ENCODE measurements at places on chromosomes 12 and 14.

DNA sequence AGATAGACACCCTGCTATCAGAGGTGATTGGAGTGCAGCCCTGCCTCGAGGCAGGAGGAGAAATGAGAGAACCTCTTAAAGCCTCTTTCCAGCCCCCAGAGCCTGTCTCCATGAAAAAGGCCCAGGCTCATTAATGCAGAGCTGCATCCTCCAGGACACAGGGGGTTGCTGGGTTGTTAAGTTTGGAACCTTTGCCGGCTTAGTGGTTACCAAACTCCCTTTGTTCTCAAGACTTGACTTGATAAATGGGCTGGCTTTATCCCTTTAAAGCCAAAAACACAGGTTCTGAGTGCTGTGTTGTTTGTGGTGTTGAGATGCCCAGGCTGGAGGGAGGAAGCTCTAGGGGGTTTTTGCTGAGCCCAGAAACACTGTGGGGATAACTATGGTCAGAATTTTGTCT, 71.0 kb downstream of the DAD1 start:
- no peak for DNase-seq

GRCh38 chr12:109949089-109949488, 47.1 kb downstream of the GIT2 start:
- no peak for DNase-seq

- DNase-seq = no peak
Observed at GRCh38 chr12:117313926-117314325, 47.5 kb downstream of the NOS1 start.

GRCh38 chr14:64906022-64906421, 8.2 kb upstream of the CHURC1 start:
- DNase-seq = no peak

- no peak for DNase-seq
Observed at GRCh38 chr12:79455286-79455685, 235.5 kb downstream of the PAWR start.

- no peak for DNase-seq
Observed at GRCh38 chr12:107223821-107224220, 130.5 kb upstream of the CRY1 start.

- DNase-seq = peak; percentile 76
Observed at GRCh38 chr14:52553671-52554575, 1.3 kb downstream of the GPR137C start.

GRCh38 chr12:18721452-18721851, 16.4 kb downstream of the PLCZ1 start:
- DNase-seq = no peak

DNA sequence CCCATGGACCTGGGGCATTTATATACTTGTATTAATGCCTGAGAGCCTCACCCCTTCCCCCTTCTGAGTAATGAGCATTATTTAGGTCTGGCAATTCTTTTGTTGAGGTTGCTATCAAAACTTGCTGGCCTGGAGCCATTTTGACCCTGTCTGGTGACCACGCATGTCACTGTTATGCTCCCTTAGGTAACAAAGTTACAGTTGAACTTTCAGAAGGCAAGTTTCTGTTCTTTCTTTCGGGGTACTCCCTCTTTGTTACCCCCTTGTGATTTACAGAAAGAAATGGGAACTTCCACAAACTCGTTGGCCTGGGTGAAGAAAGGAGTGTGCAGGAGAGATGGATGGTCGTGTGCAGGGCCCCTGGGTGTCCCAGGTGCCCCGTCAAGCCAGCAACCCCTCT, 305.4 kb downstream of the DPF3 start:
- DNase-seq = no peak

- DNase-seq = no peak
Observed at GRCh38 chr14:61227884-61228591, 53.1 kb downstream of the TMEM30B start.

- no peak for DNase-seq
Observed at GRCh38 chr14:41403360-41403759, 203.3 kb upstream of the LRFN5 start.

DNA sequence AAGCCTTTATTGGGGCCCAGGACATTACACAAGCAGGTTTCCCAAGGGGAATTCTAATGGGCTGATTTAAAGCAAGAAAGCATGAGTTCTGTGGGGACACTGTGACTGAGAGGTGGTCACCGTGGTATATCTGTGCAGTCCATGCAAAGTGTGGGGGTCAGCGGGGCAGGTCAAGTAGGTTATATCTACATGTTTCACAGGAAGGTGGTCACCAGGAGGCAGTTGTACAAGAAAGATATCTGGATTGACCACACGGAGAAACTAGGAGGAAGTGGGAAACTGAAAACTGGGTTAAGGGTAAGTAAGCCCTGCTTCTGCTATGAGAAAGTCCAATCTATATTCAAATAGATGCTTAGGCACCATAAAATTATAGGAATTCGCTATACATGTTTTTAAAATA, 77.8 kb upstream of the CNOT2 start:
- no peak for DNase-seq

DNA sequence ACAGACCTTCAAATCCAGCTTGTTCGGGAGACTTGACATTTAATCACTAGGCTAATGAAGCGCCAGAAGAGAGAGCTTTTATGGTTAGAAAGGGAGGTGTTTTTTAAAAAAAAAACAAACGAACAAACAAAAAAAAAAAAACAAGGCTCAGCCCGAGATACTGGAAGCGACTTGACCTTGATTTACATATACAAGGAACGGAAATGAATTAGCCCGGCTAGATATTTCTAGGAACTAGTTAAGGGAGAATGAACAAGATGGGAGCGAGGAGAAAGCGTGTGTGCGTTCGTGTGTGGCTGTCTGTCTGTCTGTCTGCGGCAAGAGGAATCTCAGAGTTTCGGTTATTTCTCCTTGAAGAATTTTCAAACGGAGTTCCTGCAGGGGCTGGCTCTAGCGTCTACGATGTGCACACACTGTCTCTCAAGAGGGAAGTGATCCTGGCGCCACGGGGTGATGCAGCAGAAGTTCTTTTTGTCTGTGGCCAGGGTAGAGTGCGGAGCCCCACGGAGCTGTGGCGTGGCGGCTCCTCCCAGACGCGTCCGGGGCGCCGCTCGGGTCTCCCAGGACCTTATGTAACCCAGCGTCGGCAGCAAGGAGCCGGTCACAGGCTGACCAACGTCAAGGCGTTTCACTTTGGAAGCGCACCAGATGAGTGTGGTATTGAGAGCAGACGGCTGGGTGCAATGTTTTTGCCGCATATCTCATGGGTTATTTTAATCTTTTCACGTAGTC, 18.8 kb downstream of the SOCS2 start:
- peak; percentile 76 for DNase-seq

All from mammary epithelial cell (primary cell).